Hindlimb muscle (tissue), 1 donor: ENCODE measurements at places on chromosomes 12 and 14. TPM values are rescaled to one million over a fixed set of nuclear protein-coding genes. Genes with fewer than 3 reads are reported as not detected.

DNA sequence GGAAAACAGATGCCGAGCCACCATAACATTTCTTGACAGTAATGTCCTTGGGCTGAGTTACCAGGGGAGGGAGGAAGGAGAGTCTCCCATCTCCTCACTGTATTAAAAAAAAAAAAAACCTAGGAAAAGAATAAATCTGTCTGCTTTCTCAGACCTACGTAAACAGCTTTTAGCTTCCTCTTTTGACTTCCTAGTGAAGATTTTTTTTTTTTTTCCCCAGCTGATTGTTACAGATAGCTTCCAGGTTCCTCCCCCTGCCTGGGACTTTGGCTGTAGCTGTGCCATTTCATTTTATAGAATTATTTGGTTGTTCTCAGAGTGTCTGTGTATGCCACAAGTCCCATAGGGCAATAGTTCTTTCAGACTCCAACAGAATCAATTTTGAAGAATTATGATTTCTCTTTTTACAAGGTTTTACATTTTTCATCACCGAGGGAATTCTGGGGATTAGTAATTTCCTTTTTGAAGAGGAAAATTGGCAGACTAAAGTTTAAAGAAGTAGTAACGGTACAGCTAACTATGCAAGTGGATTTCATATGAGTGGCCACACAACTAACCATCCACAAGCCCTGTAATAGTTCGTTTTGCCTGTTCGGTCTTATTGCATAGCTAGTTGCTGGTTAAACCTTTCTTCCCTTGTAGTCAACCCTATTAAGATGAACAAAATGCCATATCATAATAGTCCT is 23.1 kb upstream of the GNS start:
- no peak for DNase-seq

DNA sequence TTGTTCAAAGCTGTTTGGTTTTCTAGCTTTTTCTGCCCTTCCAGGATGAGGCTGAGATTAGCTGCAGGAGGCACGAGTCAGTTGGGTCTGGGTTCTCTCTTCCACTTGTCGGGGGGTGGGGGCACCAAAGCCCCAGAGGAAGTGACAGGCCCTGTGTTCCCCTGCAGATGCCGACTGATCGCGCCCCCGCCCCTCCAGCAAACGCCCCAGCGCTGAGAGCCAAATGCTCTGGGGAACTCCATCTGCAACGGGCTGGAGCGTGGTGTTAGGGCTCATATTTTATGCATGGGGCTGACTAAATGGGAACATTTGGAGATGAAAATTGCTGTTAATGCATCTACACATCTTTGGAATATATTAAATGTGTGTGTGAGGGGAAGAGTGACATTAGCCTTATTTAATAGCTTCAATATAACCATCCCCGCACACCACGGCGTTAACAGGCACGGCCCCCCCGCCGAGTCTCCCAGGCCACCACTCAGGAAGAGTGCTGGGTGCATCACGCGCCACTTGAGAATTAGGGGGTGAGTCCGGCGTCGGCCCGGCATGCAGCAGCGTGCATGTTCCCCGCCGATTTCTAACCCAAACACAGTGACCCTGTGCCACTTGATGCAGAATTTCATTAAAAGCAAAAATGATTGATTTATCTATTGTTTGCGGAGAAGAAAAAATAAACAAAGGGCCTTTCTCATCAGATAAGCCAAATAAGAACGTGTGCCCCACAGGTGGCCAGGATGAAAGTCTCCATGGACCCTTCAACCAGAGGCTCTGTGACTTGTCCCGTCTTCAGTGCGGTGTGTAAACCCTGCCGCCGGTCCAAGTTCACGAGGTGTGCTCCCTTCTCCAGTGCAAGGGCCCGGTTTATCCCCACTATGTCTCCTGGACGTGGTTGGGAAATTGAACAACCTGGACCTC is 165.0 kb upstream of the RTL1 start:
- DNase-seq: no peak

- no peak for DNase-seq
Observed at GRCh38 chr12:132222096-132222807, 78.0 kb downstream of the NOC4L start.

DNA sequence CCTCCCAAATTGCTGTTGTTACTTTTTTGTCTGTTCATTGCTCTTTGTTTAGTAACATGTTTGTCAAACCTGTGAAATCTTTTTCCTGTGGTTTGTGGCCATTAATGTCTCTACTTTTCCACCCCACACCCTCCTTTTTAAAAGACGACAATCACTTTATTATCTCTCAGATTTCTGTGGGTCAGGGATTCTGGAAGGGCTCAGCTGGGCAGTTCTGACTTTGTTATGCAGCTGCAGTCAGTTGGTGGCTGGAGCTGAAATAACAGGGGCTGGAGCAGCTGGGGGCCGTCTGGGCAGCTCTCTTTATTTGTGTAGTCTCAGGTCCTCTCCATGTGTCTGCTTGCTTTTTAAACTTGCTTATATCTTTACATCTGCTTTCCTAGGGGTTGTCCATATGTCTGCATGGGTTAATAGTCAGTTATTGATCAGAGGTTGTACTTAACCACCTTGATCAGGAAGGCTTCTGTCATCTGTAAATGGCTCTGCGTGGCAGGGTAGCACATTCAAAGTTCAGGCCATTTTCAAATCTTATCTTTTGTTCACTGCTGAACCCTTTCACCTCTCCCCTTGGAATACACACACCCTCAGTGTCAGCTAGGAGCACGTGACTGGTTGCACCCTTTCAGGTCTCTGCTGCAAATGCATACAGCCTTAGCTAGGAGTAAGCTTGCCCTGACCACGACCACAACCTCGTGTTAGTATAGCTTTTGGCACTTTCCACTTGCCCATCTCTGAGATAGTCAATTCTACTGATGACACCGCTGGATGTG is 27.9 kb downstream of the BORCS5 start:
- DNase-seq: no peak

- no peak for DNase-seq
Observed at GRCh38 chr12:25058658-25059058, 109.8 kb upstream of the BCAT1 start.

DNA sequence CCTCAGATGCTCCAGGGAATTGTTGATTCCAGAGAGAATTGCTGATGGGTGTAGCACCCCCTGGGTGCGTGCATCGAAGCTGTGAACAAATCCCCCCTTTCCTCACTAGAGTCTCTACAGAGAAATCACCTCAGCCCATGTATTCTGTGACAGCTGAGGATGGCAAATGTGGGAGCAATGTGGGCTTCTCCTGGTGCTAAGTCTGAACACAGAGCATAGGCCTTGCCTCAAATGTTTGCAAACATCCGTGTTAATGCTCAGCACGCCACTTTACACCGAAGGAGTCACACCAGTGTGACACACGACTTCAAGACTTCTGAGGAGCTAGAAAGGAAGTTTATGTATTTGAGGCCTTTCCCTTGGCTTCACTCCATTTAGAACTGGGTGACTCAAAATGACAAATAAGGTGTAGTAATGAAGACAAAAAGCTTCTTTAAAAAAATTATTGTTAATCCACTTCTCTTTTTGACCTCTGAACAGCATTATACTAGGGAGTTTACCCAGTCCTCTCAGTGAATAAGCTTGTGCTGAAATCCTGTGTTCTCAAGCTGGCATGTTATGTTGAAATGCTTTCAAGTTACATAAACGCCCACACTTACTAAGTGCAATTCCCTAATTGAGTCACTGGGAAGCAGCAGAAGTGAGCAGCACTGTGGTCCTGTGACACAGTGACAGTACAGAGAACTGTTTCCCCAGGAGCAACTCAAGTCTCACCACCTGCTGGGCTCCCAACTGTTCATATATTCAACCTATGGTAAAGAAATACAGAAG is 92.9 kb downstream of the FAR2 start:
- no peak for DNase-seq

DNA sequence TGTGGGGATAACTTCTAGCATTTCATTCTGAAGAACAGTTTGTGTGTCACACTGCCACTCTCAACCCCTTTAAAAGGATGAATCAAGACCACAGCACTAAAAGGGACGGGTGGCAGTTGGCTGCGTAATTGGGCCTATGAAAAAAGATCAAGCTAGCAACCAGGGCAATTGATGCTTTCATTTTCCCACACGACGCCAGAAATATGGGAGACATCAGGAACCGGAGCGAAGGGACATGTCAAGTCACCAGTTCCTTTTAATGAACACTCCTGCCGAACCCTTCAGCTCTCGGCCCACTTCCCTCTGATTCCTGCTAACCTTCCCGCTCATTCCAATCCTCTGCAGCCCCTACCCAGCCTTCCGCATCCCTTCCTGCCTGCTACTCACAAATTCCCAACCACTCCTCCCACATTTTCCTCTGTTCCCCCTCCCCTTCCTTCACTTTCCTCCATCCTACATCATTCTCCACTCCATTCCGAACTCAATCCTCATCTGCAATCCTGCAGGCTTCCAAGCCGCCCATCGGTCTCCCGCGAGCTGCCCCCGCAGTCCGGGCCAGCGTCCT is 753 bp downstream of the CSRNP2 start:
- DNase-seq: peak; percentile 46

DNA sequence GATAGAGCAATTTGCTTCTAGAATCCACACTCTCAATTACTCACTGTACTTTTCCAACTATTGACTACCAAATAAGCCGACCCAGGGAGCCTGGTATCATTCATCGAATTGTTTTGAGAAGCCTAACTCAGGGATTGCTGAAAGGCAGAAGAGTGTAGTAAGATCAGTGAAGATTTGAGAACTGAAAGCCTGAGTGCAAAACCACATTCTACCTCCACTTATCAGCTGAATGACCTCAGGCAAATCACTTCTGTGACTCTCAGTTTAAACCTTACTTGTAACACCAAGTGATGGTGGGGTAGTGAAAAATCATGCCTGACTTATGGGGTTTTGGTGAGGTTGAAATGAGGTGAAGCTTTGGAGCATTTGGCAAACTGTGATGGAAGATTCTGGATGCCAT is 126.1 kb upstream of the MAX start:
- no peak for DNase-seq

DNA sequence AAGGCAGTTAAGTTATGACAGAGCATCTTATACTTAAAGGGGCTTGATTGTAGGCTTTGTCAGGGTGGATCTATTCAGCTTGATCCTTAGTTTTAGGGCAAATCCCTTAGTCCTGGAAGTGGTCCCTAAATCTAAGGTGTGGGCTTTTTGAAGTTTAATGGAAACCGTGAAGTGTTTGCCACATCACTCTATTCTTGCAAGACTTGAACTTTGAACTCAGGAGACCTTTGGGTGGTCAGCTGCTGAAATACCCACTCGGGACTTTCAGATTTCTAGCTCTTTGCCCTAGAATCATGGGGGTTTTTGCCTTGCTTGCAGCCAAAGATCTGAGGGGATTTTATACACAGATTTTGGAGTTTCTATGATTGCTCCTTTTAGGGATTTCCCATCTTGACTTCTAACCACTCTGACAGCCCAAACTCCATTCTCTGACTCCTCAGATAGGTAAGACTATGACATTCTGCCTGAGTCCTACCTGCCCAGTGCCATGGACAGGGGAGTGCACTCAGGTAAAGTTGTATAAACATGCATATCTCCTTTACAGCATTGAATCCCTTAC is 39.9 kb downstream of the SNAPC1 start:
- no peak for DNase-seq

Gene MIA2
- polyA plus RNA-seq: 16.3 TPM

Gene SMCO2
- not detected for polyA plus RNA-seq
